ENCODE measurements at places on chromosomes 3 and 15.
A peak's percentile ranks its signal among the peaks of the same experiment; 100 is the strongest.

DNA sequence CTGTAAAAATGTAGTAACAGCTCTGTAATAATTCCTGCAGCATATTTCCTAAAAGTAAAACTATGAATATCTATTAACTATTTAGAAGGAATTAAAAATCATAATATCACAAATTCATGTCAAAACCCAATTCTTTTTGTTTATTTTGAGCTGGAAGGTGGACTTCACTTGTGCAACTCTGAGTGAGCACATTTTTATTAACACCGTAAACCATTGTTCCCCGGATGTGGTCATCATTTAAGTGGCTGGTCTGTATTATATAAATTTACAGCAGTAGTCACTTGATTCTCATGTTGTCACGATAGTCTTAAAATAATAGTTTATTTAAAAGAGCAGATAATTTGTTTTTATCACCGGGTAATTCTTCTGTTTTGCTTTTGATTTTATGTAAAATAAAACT lies 43.0 kb upstream of the UTS2B start:
- no peak for DNase-seq

DNA sequence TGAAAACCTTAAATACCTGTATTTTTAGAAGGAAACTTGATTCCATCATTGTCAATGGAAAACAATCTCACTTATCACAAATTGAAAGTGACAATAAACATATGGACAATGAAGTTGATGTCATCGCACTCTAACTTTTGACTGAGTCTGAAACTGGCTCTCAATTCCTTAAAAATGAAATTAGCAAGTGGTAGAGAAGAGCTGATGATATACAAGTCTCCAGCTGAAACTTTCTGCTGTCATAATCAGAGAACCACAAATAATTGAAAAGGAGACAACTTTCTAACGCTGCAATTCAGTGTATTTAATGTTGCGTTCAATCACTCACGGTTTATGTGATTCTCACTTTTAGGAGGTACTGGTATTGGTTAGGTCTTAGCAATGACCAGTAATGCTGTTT lies 37.5 kb downstream of the EPHB1 start:
- no peak for DNase-seq

DNA sequence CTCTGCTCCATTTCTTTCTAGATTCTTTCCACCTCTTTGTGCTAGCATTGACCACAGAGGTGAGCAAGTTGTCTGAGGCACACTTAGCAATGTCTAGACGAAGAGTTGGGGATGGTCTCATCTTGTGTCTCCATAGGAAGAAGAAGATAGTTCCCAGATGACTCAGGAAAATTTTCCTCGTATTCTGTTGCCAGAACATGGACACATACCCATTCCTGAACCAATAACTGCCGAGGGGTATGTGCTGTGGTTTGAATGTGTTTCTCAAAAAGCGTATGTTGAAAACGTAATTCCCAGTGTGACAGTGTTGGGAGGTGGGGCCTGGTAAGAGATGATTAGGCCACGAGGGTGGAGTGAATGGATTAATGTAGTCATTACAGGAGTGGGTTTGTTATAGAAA lies 107.5 kb upstream of the GALNT15 start:
- no peak for DNase-seq

DNA sequence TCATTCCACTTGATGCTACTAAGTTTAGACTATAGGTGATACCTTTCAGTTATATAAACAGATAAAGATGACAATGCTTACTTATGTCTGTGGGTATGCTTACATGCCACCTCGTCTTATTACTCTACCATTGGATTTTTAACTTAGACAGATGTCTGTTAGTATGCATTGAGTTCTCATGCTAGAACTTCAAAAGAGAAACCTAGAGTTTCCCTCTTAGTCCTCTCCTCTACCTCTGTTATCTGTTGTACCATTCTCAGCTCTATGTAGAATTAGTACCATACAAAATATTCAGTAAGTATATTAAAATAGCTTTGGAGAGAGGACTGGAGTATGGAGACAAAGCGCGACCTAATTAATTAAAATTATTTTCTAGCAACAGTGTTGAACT lies 111.3 kb downstream of the BBX start:
- DNase-seq: no peak

DNA sequence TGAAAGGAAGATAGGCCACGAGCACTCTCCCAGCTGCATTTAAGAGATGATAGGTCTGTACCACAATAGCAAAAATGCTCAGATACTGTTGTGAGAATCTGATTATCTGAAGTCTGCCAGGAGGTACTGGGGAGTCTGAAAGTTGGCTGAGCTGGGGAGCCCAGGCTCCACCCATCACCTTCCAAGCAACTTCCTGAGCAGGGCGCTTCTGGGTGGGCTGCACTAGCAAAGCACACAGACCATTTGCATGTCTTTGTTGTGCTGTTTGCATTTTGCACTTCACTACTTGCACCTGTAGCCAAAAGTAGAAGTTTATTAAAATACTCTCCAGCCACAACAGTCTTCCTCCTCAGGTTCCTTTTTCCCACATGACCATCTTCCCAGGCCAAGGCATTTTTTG lies 133.2 kb downstream of the ALDH1A2 start:
- no peak for DNase-seq

- DNase-seq: no peak
Observed at GRCh38 chr15:96549136-96549535, 218.6 kb downstream of the NR2F2 start.

- no peak for DNase-seq
Observed at GRCh38 chr3:188232656-188233055, 78.7 kb downstream of the LPP start.

DNA sequence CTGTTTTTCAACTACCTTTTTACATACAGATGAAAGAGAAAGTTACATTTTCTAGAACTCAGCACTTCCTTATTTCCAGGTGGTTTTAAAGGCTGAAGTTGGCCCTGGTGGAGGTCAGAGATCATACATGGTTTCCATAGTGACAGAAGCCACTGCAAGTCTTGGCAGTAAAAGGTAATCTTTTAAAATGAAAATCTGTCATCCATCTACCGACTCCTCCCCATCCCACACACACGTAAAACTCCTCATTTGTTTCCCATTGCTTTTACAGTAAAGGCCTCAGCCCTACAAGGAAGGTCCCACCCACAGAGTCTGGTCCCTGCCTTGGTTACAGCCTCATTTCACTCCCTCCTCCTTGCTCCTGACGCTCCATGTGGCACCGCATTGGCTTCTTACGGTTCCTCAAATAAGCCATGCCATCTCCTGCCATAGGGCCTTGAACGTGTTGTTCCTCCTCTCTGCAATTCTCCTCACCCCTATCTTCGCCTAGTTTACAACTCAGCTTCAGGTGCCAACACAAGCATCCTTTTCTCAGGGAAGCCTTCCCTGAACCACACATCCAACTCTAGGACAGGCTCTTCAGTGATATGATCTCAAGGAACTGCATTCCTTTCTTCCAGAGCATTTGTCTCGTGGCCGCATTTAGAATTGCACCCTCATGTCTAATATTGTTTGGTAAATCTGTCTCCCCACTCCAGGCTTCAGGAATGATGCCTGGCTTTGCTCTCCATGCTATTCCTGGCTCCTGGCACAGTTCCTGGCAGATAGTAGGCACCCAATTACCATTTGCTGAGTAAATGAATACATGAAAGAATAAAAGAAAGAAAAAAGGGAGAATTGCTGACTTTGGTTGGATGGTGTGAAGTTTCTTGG lies 2.6 kb downstream of the CYP19A1 start:
- DNase-seq: no peak

DNA sequence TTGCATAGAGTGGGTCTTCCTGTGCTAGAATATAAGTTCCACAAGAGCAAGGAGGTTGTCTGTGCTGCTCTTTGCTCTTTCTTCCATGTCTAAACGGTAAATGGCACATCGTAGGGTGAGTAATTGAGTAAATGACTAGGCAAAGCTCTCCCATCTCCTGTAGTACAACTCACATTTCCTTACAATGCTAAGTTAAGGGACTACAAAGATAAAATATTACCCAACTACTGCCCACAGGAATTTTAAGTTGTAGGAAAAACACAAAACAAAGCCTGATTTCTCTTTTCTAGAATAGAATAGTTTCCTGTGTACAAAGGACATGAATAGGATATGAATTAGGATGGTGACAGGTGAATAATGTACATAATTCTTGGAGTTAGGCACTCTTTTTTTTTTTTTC lies 19.9 kb upstream of the LRIG1 start:
- no peak for DNase-seq

- no peak for DNase-seq
Observed at GRCh38 chr3:66472313-66473134, 28.3 kb downstream of the LRIG1 start.

DNA sequence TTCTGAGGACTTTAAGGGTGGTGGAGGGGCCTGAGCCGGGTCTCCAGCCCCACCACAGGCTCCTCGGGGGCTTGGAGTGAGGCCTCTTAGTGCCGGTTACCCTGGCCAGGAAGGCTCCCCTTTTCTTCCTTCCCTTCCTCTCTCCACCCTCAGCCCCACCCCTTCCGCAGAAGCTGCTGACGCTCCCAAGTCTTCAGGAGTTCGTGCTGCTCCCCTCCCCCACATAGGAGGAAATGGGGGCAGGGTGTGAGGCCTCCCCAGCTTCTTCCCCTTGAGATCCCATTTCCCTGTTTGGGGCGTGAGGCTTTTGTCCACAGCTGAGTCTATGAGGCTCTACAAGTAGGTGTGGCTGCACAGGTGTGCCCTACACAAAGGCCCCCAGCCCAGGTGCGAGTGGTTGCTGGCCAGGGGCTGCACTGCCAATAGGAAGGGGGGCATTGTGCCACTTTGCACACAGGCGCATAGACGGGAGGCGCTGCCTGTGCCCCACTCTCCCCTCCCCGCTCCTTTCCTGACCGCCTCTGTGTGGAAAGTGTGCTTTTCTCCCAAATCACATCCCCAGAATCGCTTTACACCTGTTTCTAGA lies 915 bp upstream of the CALML4 start:
- DNase-seq: no peak

DNA sequence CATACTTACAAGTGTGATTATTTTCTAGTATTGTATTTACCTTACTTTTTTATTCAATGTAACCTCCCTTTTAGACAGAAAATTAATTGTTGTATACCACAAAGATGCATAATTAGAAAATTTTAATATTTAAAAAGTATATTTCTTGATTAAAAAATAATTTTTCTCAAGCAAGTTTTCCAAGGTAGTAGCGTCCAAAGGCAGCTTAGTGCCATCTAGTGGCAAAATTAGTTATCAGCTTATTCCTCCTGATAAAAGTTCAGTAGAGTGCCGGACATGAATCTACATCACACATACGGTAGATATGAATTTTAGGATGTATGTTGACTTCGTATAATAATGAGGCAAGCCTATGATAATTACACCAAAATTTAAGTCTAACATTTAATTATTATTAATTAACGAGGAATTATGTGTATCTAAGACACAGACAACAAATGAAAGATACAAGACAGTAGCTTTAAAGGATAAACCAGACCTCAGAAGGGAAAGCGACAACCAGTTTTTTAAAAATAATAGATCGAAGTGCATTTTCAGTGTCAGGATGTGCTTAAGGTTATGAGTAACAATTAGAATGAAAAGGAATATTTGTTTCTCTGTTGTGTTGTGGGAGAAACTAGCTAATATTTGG lies 405.9 kb downstream of the ROBO1 start:
- no peak for DNase-seq

DNA sequence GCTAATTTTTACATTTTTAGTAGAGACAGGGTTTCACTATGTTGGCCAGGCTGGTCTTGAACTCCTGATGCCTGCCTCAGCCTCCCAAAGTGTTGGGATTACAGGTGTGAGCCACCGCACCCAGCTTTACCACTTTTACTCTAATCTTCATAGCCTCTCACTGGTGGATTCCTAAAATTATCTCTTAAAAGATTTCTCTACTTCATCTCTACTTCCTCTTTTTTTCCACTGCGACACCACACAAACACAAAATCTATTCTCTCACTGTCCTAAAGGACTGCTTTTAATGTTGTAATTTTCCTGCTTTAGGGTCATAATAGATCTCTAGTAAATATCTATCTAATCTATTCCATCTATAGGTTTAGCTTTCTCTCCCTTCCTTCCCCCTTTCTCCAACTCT lies 34.0 kb upstream of the TBL1XR1 start:
- DNase-seq: no peak

DNA sequence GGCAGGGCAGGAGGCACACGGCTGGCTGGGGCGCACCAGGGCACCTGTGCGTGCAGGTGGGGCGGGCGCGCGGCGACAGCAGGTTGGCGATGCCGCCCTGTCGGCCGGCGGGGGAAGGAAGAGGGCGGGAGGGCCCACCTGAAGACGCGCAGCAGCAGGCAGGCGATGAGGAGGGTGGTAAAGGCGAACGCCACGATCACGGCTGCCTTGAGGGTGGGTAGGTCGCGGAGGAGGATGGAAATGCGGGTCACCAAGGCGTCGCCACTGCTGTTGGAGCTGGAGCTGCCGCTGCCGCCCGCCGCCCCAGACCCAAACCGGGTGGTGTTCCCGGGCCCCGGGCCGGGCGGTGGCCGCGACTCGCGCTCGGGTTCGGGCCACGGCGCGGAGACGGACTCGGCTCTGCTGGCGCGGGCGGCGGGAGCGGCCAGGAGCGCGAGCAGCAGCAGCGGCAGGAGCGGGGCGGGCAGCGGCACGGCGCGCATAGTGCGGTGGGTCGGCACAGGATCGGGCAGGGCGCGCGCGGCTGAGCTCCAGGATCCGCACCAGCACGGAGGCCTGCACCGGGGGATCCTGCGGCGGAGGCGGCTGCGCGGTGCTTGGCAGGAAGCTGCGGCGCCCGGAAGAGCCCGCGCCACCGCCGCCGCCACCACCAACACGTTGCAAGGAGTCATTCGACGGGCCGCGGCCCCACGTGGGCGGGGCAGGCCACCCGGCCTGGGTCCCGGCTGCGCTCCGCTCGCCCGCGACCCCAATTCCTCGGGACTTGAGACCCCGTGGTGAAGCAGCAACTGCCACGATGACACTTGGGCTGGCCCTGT lies at the start of gene FAM174B:
FAM174B (minus strand) TSS at position 598 of the 818 bp plus-strand sequence.
- DNase-seq: peak; percentile 44

GRCh38 chr3:152790651-152791387 lies 44.1 kb upstream of the P2RY1 start:
- DNase-seq: no peak

DNA sequence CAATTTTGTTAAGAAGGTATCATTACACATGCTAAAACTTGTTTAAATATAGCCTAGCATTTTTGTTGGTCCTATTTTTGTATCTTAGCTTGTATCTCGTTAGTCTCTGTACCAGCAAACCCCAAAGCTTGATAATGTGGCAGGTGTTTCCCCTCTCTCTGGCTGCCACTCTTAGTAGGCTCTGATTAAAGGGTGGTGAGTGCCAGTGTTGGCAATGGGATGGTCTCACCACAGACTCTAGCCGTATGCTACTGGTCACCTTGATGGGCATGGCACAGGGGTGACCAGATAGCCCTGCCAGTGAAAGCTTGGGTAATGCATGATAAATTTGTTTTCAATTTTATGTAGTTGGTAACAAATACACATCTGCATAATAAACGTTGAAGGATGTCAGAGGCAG lies 188.3 kb downstream of the CFAP20DC start:
- DNase-seq: no peak

DNA sequence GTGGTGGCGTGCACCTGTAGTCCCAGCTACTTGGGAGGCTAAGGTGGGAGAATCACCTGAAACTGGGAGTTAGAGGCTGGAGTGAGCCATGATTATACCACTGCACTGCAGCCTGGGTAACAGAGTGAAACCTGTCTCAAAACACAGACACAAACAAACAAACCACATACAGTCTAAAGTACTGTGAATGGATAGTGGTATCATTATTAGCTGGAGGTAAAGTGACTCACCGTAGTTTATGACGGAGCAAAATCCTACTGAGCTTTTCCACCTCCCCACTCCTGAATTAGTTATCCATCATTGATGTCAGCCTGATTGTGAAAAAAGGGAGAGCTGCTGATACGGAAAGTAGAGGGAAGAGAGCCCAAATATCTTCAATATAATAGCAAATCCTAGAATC lies 3.2 kb upstream of the CNOT10 start:
- no peak for DNase-seq

Data from stimulated activated CD4-positive, alpha-beta T cell treated with anti-CD3 and anti-CD28 coated beads, Interleukin-1b, Interleukin-23, amount 100 ng/mL, for 24 hours (primary cell).